CD4-positive, alpha-beta memory T cell (primary cell): ENCODE measurements at places on chromosomes 7 and 10. TPM values are rescaled to one million over a fixed set of nuclear protein-coding genes. Genes with fewer than 3 reads are reported as not detected.
A peak's percentile ranks its signal among the peaks of the same experiment; 100 is the strongest.

Gene MCM7
- 164 TPM for total RNA-seq

Gene FAM25G
- not detected for total RNA-seq

Gene PLXDC2
- 0.90 TPM for total RNA-seq

Gene BRAF
- 46.7 TPM for total RNA-seq

Gene ITIH2
- total RNA-seq, result not detected

Gene SLC25A13
- 12.2 TPM for total RNA-seq

Gene FRAT1
- total RNA-seq, result 21.8 TPM

Gene SYT15B
- total RNA-seq, result 0.38 TPM

Gene PROSER2
- total RNA-seq, result 1.3 TPM

Gene HMX2
- total RNA-seq, result not detected

Gene RAB19
- 2.5 TPM for total RNA-seq

Gene CYP2C19
- total RNA-seq, result 0.22 TPM

- H3K36me3 ChIP-seq, result no peaks in the 10 kb centered on the region
- DNase-seq, result no peak
- H3K27ac ChIP-seq, result peak overlapping the region; percentile 90
- peaks cover 42% of the 10 kb centered on the region for H3K4me1 ChIP-seq
- no peaks in the 10 kb centered on the region for H3K27me3 ChIP-seq
- peak overlapping the region; percentile 49 for H3K4me3 ChIP-seq
Observed at GRCh38 chr10:102064503-102064867, 664 bp upstream of the HPS6 start.

- no peak for DNase-seq
- H3K36me3 ChIP-seq, result no peaks in the 10 kb centered on the region
- no peaks in the 10 kb centered on the region for H3K4me1 ChIP-seq
- no peaks in the 10 kb centered on the region for H3K27me3 ChIP-seq
Observed at GRCh38 chr10:108566316-108567107, 1356.8 kb downstream of the XPNPEP1 start.

- no peak for DNase-seq
- no peak overlapping the region for H3K27ac ChIP-seq
- H3K4me1 ChIP-seq, result no peaks in the 10 kb centered on the region
- no peaks in the 10 kb centered on the region for H3K27me3 ChIP-seq
- no peak overlapping the region for H3K4me3 ChIP-seq
- H3K36me3 ChIP-seq, result no peaks in the 10 kb centered on the region
Observed at GRCh38 chr10:116125180-116125579, 147.8 kb downstream of the GFRA1 start.

DNA sequence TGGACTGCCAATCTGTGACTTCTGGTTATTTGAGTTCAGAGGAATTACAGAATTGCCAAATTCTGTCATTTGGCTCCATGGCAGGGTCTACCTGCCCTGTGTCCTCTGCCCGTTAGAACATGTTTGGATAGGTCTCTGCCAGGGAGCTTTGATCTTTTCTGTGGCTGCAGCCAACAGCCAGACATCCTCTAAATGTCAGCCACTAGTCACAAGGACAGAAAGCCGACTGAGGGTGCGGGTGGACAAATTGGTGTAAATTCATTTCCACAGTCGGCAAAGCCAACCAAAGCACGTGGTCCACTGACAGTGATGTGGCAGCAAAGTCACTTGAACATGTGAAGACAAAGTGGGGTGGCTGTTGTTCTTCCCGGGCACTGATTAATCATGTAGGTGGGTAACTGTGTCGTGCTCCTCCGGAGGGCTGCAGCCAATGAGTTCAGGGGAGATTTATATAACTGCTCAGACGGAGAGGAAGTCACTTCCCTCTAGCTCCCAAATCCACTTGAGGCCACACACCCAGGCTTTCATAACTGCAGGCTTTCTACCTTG lies 26.7 kb upstream of the CAMK1D start:
- no peak overlapping the region for H3K27ac ChIP-seq
- H3K4me3 ChIP-seq, result no peak overlapping the region
- no peak for DNase-seq
- no peaks in the 10 kb centered on the region for H3K27me3 ChIP-seq
- H3K4me1 ChIP-seq, result no peaks in the 10 kb centered on the region
- no peaks in the 10 kb centered on the region for H3K36me3 ChIP-seq

DNA sequence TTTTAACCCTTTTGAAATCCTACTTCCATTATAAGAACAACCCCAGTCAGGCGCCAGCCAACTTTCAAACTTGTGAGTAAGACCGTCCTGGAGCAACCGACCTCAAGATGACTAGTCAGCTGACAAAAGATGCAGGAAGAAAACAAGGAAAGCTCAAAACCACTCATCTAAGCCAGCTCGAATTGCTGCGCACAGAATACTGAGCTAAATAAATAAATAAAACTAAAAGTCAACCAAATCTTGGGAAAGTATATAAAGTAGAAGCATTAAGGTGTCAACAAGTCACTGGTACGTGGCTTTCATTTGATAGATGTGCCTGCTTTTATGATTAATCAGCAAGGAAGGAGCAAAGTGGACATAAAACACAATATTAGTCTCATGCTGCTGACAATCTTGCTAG lies 1269.8 kb downstream of the XPNPEP1 start:
- H3K27me3 ChIP-seq, result no peaks in the 10 kb centered on the region
- H3K4me1 ChIP-seq, result no peaks in the 10 kb centered on the region
- H3K36me3 ChIP-seq, result no peaks in the 10 kb centered on the region
- no peak overlapping the region for H3K4me3 ChIP-seq
- no peak overlapping the region for H3K27ac ChIP-seq

GRCh38 chr7:19352305-19352695 lies 207.1 kb upstream of the FERD3L start:
- H3K27me3 ChIP-seq, result no peaks in the 10 kb centered on the region
- no peak overlapping the region for H3K4me3 ChIP-seq
- no peaks in the 10 kb centered on the region for H3K36me3 ChIP-seq
- DNase-seq, result no peak
- H3K4me1 ChIP-seq, result no peaks in the 10 kb centered on the region
- no peak overlapping the region for H3K27ac ChIP-seq

- H3K4me1 ChIP-seq, result peaks cover 68% of the 10 kb centered on the region
- no peaks in the 10 kb centered on the region for H3K27me3 ChIP-seq
- no peaks in the 10 kb centered on the region for H3K36me3 ChIP-seq
- no peak overlapping the region for H3K4me3 ChIP-seq
- no peak for DNase-seq
Observed at GRCh38 chr7:77729574-77730348, 33.5 kb downstream of the RSBN1L start.

DNA sequence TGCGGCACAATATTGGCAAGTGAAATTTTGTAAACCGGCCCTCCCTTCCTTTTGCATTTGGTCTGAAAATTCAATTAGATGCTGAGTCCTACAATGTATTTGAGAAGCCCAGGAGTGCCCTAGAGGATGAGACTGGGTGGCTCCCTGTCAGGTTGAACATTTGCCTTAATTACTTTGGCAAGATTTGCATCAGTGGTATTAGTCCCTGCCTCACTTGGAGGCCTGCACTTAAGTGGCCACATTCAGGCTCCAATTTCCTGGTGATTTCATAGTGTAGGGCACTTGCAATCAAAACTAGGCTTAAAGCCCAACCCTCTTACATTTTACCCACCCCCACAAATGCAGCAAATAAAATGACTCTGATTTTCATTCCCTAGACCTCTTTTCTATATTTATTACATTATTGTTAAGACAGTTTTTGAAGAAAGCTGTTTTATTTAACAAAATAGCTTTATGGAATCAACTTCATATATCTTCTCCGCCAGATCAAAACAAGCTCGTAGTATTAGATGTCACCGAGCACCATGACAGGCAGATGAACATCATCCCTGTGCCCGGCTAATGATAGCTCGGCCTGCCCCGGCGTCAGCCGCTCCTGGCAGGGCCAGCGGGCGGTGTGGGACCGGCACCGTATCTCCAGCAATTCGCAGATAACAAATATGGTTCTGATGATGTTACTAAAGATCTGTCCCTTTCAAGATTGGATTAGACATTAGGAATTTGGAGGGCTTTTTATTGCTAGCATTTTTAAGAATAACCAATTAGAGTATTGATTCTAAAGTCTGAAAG lies 73.6 kb downstream of the EGFR start:
- no peak overlapping the region for H3K27ac ChIP-seq
- H3K4me3 ChIP-seq, result no peak overlapping the region
- no peaks in the 10 kb centered on the region for H3K27me3 ChIP-seq
- no peak for DNase-seq
- no peaks in the 10 kb centered on the region for H3K36me3 ChIP-seq

DNA sequence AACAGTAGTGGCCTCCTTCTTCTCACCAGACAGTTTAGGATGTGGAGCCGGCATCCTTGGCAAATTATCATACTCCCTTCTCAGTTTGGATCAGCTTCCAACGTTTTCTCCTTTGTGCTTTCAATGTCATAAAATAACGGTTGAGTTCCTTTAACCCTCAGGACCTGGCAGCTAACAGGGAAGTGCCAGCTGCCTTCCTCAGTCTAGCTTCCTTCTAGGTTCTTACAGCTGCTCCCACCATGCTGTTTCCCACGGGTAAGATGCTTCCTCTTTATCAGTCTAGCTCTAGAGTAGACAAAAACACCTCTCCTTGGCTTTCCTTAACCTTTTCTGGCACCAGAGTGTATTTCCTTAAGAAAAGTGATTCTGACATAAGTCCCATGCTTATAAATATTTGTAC lies 33.2 kb downstream of the BLVRA start:
- H3K4me1 ChIP-seq, result no peaks in the 10 kb centered on the region
- no peak for DNase-seq
- peaks cover 19% of the 10 kb centered on the region for H3K36me3 ChIP-seq
- no peak overlapping the region for H3K4me3 ChIP-seq

DNA sequence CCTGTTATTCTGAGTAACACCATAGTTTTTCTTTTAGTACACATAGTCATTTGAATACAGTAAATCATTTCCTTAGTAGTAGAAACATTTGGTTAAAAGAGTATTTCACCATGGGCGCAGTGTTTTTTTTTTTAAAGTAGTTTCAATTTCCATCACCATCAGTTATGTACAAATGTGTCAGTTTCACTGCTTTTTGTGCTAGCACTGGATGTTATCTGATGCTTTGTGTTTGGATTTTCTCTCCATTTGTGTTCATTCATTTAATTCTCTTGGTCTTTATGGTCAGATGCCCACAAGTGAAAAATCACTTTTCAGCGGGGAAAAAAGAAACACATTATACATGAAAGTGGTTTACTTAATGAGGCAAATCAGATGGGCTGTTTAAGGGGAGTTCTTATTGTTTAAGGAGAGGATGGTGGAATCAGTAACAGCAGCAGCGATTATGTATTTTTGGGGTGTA lies 16.0 kb upstream of the HK1 start:
- H3K27ac ChIP-seq, result no peak overlapping the region
- no peaks in the 10 kb centered on the region for H3K36me3 ChIP-seq
- H3K4me3 ChIP-seq, result no peak overlapping the region
- H3K4me1 ChIP-seq, result no peaks in the 10 kb centered on the region
- H3K27me3 ChIP-seq, result no peaks in the 10 kb centered on the region
- DNase-seq, result no peak

DNA sequence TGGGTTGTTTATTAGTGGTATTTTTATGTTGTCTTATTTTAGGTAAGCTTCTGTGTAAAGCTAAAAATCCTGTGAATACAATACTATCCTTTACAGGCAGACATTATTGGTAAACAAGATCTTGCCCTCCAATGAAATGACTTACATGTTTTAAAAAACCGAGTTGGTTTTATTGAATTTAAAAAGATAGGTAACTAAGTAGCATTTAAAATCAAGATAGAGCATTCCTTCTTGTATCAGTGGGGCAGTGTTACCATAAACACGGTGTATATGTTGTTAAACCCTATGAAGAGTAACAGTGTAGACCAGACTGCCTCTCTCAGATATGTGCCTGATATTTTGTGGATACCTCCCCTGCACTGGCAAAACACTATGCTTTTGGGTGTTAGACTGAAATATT lies 81.0 kb downstream of the SNX10 start:
- peaks cover 11% of the 10 kb centered on the region for H3K27me3 ChIP-seq
- no peak for DNase-seq
- no peak overlapping the region for H3K4me3 ChIP-seq
- H3K27ac ChIP-seq, result no peak overlapping the region

DNA sequence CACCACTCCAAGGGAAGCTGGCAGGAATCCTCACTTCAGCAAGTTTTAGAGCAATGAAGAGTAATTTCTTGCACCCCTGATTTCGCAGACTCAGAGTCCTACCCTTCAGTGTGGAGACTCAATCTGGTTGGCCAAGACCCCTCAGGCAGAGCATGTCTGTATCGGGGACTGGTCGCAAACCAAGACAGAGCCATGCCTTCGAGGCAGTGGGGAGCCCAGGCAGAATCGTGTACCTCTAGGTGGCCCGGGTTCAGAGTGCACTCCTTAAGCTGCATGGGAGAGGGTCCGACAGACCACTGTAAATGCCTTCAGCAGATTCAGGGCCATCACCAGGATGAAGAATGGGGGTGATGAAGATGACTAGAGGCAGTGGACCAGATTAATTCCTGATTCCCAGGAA lies 94.9 kb downstream of the STRA8 start:
- no peak overlapping the region for H3K27ac ChIP-seq
- H3K4me1 ChIP-seq, result no peaks in the 10 kb centered on the region
- no peaks in the 10 kb centered on the region for H3K27me3 ChIP-seq
- DNase-seq, result no peak

DNA sequence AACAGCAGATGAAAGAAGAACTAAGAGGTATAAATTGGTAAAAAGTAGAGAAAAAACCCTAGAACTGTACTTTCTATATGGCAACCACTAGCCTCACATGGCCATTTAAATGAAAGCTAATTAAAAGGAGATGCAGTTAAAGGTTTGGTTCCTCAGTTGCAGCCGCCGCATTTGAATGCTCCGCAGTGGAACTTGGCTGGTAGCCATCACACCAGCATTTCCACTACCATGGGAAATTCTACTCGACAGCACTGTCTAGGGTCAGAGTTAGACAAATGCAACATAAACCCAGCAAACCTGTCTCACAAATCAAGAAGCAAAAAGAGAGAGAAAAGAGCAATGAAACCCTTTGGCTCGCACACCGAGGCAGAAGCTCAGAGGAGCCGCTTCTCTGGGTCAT lies 29.7 kb downstream of the VIPR2 start:
- H3K27me3 ChIP-seq, result no peaks in the 10 kb centered on the region
- no peak overlapping the region for H3K4me3 ChIP-seq
- H3K36me3 ChIP-seq, result no peaks in the 10 kb centered on the region

GRCh38 chr7:139526578-139527544 lies 3.4 kb downstream of the CLEC2L start:
- peaks cover 5% of the 10 kb centered on the region for H3K27me3 ChIP-seq
- no peak for DNase-seq
- no peaks in the 10 kb centered on the region for H3K36me3 ChIP-seq
- H3K27ac ChIP-seq, result no peak overlapping the region

DNA sequence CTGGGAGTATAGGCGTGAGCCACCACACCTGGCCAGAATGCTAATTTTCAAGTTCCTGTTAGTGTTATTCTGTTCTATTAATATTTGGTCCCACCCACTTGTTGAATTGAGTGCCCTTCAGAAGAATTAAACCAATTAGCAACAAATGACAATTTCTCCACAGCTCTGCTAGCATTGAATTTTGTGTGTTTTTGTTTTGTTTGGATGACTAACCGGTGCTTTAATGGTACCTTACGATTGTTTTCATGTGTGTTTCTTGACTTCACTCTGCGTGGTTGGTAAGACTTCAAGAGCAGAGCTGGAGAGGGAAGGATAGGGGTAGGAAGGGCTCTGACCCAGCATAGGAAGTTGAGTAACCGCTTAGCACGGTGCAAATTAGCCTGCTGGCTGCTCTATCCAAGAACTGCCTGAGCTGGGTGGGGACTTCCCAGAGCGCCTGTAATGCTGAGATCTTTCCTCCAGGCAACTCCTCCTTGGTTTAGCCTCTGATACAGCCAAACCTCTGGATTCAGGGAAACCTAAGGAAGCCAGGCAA lies 4.6 kb downstream of the ARPC1B start:
- H3K36me3 ChIP-seq, result peaks cover 20% of the 10 kb centered on the region
- peak overlapping the region; percentile 93 for H3K27ac ChIP-seq
- H3K27me3 ChIP-seq, result no peaks in the 10 kb centered on the region
- peaks cover 83% of the 10 kb centered on the region for H3K4me1 ChIP-seq

GRCh38 chr10:19891429-19891828 lies 75.2 kb downstream of the PLXDC2 start:
- H3K4me1 ChIP-seq, result no peaks in the 10 kb centered on the region
- H3K27ac ChIP-seq, result no peak overlapping the region
- DNase-seq, result no peak
- no peak overlapping the region for H3K4me3 ChIP-seq
